Forelimb muscle (tissue), 1 donor: ENCODE measurements at places on chromosomes 2 and 18. TPM values are rescaled to one million over a fixed set of nuclear protein-coding genes. Genes with fewer than 3 reads are reported as not detected.

UGT1A5 gene
- not detected for polyA plus RNA-seq

CPLX4 gene
- not detected for polyA plus RNA-seq

DSG4 gene
- not detected for polyA plus RNA-seq

FAM237A gene
- not detected for polyA plus RNA-seq
